ENCODE measurements at places on chromosomes 6 and 20. TPM values are rescaled to one million over a fixed set of nuclear protein-coding genes. Genes with fewer than 3 reads are reported as not detected.

- no peak overlapping the region for H3K4me3 ChIP-seq
- H3K27ac ChIP-seq: no peak overlapping the region
- H3K4me1 ChIP-seq: no peaks in the 10 kb centered on the region
- no peaks in the 10 kb centered on the region for H3K27me3 ChIP-seq
- no peaks in the 10 kb centered on the region for H3K36me3 ChIP-seq
Observed at GRCh38 chr6:98777762-98778161, 56.6 kb upstream of the POU3F2 start.

GRCh38 chr6:138031850-138032249 is 75.4 kb downstream of the PERP start:
- no peak for DNase-seq
- H3K36me3 ChIP-seq: no peaks in the 10 kb centered on the region
- no peak overlapping the region for H3K4me3 ChIP-seq
- H3K4me1 ChIP-seq: no peaks in the 10 kb centered on the region

GRCh38 chr6:157758516-157759023 is 64.5 kb upstream of the SNX9 start:
- H3K4me3 ChIP-seq: no peak overlapping the region
- H3K27me3 ChIP-seq: no peaks in the 10 kb centered on the region
- no peaks in the 10 kb centered on the region for H3K36me3 ChIP-seq
- DNase-seq: no peak

DNA sequence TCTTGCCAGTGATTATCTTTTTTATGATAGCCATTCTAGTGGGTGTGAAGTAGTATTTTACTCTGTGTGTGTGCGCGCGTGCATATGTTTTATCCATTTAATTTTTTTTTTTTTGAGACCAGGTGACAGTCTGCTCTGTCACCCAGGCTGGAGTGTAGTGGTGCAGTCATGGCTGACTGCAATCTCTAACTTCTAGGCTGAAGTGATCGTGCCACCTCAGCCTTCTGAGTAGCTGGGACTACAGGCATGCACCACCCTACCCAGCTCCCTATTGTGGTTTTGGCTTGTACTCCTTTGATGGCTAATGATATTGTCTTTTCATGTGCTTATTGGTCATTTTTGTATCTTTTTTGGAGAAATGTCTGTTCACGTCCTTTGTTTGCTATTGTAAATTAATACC is 33.3 kb downstream of the ITCH start:
- H3K4me1 ChIP-seq: no peaks in the 10 kb centered on the region
- no peaks in the 10 kb centered on the region for H3K36me3 ChIP-seq
- H3K27ac ChIP-seq: no peak overlapping the region
- H3K4me3 ChIP-seq: no peak overlapping the region

DNA sequence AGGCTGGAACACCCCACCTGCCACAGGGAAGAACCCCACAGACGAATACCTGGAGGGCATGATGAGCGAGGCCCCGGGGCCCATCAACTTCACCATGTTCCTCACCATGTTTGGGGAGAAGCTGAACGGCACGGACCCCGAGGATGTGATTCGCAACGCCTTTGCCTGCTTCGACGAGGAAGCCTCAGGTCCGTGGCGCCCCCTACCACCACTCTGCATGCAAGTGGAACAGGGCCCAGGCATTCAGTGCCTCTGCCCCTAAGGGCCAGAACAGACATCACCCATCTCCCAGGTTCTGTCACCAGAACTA is 6.6 kb downstream of the MYL9 start:
- H3K4me1 ChIP-seq: no peaks in the 10 kb centered on the region
- no peak for DNase-seq
- no peak overlapping the region for H3K27ac ChIP-seq
- H3K4me3 ChIP-seq: no peak overlapping the region
- no peaks in the 10 kb centered on the region for H3K36me3 ChIP-seq

DNA sequence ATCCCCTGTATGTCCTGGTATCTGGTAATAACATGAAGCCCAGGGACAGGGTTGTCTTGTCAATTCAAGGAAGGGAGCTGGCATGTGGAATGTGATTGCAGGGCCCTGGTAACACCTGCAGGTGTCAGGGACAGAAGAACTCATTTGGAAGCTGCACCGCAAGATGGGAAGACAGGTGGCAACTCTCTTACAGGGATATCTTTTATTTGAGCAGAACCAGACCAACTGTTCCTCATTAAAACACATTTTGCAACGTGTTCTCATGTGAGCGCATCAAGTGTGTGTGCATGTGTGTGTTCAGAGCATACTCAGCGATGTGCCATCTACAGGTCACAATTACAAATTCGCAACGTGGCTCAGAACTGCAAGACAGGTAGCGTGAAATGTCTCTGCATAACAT is 370.9 kb upstream of the SOX4 start:
- no peaks in the 10 kb centered on the region for H3K27me3 ChIP-seq
- no peaks in the 10 kb centered on the region for H3K4me1 ChIP-seq
- H3K4me3 ChIP-seq: no peak overlapping the region
- DNase-seq: no peak

DNA sequence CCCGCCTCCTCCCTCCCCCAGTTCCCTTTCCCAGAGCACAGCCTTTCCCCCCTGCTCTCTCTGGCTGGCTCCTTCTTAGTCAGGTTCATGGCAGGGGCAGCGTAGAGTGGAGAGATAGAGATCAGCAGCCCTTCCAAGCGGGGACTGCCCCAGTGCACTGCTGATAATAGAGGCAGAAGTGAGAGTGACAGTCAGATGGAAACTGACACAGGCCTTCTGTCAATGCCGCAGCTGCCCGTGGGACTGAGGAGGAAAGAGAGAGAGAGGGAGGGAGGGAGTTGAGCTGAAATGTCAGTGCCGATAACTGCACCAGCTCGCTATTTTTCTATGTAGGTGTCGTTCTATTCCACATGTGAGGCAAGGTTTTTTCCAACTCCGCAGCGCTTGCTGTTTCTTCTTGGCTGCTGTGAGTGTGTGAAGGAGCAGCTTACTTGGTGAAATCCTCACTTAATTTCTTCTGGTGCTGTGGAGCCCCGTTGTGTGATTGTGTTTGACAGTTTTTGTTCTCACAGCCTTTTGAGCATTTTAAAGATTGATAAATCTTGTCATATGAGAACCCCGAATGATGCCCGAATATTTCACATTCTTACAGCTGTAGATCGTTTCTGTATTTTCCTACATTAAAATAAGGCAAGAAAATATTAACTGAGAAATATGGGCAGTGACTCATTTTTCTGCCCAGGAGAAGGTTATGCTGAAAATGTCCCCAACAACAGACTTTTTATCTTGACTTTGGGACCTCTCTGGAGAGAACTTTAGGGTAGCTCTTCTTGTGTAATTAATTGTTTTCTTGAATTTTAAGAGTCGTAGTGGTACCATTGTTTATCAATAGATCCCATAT is 386.4 kb upstream of the MMS22L start:
- H3K4me1 ChIP-seq: no peaks in the 10 kb centered on the region
- H3K27ac ChIP-seq: no peak overlapping the region
- H3K4me3 ChIP-seq: no peak overlapping the region
- H3K36me3 ChIP-seq: no peaks in the 10 kb centered on the region

GRCh38 chr6:819122-819521 is 126.2 kb upstream of the EXOC2 start:
- no peak overlapping the region for H3K27ac ChIP-seq
- H3K4me1 ChIP-seq: no peaks in the 10 kb centered on the region
- no peaks in the 10 kb centered on the region for H3K27me3 ChIP-seq
- DNase-seq: no peak
- no peak overlapping the region for H3K4me3 ChIP-seq

GRCh38 chr6:55776113-55776512 is 99.3 kb downstream of the BMP5 start:
- no peaks in the 10 kb centered on the region for H3K36me3 ChIP-seq
- DNase-seq: no peak
- H3K27me3 ChIP-seq: no peaks in the 10 kb centered on the region
- no peak overlapping the region for H3K4me3 ChIP-seq
- no peak overlapping the region for H3K27ac ChIP-seq
- no peaks in the 10 kb centered on the region for H3K4me1 ChIP-seq

DNA sequence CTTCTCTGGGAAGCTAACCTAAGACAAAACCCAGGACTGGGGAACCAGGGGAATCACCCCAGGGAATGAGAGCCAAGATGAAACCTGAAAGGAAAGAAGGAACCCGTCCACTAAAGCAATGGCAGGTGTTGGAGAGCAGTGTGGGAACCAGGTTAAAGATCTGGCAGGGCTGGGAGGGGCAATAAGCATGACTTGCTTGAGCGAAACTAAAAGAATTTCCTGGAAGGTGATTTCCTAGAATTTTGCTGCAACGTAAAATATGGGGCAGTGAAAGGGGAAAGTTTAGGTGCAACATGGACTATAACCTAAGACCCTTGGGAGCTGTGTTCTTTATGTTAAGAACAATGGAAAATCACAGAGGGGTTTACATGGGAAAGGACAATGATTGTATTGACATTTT is 126.2 kb upstream of the SSTR4 start:
- DNase-seq: no peak
- H3K4me1 ChIP-seq: no peaks in the 10 kb centered on the region
- H3K36me3 ChIP-seq: no peaks in the 10 kb centered on the region
- no peak overlapping the region for H3K27ac ChIP-seq
- no peak overlapping the region for H3K4me3 ChIP-seq

- DNase-seq: no peak
- H3K27ac ChIP-seq: no peak overlapping the region
- no peak overlapping the region for H3K4me3 ChIP-seq
- H3K36me3 ChIP-seq: no peaks in the 10 kb centered on the region
- no peaks in the 10 kb centered on the region for H3K27me3 ChIP-seq
Observed at GRCh38 chr6:137709424-137710236, 157.4 kb upstream of the TNFAIP3 start.

GRCh38 chr20:60381643-60382400 is 423.6 kb downstream of the CDH26 start:
- DNase-seq: no peak
- H3K27ac ChIP-seq: no peak overlapping the region
- no peaks in the 10 kb centered on the region for H3K4me1 ChIP-seq
- H3K4me3 ChIP-seq: no peak overlapping the region
- H3K27me3 ChIP-seq: no peaks in the 10 kb centered on the region

DNA sequence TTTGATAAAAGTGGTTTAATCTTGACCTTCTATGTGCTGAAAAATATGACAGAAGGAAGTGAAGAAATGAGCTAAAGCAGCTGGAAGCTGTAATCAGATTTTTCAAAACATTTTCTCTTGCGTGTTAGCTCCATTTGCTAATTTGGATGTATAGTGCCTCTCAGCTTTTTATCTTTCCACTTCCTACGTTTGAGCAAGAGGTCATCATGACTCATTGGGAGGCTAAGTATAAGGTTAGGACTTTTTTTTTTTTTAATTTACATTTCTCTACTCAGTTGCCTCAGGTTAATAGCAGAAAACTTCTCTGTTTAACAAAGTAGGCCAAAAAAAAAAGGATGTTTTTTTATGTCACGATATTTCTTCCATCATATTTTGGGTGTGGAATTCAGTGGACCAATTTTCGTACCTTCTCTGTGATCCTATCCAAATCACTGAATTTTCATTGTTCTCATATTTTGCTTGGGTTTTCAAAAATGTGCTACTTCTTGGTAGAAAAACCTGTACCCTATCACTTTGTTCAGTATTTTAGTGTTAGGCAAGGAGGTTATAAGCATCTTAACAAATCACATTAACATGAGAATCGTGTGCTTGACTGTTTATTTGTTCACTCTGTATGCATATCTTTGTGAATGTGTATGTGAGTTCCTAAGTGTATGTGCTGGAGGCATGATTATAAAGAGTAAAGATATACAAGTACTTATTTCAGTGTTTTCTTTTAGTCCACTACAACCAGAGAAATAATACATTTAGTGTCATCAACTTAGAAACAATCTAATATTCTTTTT is 1028.3 kb upstream of the EYS start:
- H3K27ac ChIP-seq: no peak overlapping the region
- H3K4me1 ChIP-seq: no peaks in the 10 kb centered on the region
- no peak for DNase-seq

DNA sequence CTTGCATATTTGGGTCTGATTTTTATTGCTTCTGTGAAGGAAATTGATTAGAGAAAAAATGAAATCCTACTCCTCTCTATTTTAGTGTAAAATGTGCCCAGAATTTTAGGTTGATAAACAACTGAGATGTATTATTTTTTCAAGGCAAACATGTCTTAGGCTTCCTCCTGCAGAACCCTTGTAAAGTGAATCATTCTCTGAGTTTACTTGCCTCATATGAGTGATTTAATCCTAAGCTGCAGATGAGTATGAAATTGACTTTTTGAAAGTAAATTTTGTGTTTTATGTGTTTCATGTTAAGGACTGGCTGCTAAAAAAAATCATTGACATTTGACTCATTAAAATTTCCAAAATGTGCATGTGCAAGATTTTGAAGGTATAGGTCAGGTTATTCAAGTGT is 138.5 kb upstream of the PHACTR1 start:
- H3K36me3 ChIP-seq: no peaks in the 10 kb centered on the region
- no peak for DNase-seq
- H3K27me3 ChIP-seq: no peaks in the 10 kb centered on the region

DNA sequence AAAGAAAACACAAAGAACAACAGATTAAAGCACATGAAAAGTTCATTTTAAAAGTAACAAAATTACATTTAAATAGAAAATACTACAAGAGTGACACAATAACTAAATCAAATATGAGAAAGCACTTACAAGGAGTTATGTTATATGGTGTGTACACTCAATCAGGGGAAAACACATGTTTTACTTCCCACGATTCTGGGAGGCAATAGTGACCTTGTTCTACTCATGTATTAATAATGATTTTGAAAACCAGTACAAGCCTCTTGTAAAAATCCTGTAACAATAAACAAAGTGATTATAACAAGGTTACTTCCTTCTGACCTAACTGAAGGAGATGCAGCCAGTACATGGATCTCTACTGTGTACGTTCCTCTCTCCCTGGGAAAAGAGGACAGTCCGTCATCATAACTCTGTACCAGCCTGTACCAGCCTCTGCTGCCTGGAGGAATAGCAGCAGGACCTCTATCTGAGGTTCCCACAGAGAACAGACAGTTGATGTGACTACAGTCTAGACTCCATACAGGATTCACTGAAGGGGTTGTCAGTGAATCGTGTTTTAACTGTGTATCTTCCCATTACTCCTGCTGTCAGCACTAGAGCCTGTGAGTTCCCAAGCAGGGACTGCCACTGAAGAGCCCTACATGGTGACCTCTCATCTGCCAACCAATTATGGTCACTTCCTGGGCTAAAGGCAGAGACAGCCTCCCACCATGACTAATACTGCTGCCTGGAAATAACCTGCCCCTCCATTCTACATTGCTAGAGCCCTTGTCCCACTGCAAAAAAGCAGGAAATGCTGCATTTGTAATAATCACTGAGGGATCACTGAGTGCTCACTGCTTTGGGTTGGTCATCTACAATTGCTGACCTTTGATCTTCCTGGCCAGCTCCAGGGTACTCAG is 149.7 kb downstream of the KIF16B start:
- DNase-seq: no peak
- H3K36me3 ChIP-seq: no peaks in the 10 kb centered on the region
- no peak overlapping the region for H3K27ac ChIP-seq

OPRM1 gene
- not detected for total RNA-seq

IL17F gene
- total RNA-seq: not detected

COL21A1 gene
- total RNA-seq: 13.3 TPM

ADGRB3 gene
- 0.59 TPM for total RNA-seq

ARMH2 gene
- not detected for total RNA-seq

DCBLD1 gene
- 17.6 TPM for total RNA-seq

AIF1 gene
- total RNA-seq: 14.6 TPM

EPPIN gene
- 137 TPM for total RNA-seq

CLPSL2 gene
- not detected for total RNA-seq

Data from prostate gland (tissue), 2 donors.